Ascending aorta (tissue), 2 donors: ENCODE measurements at places on chromosomes 11 and 22. TPM values are rescaled to one million over a fixed set of nuclear protein-coding genes. Genes with fewer than 3 reads are reported as not detected.

GRCh38 chr22:42116848-42117424, 13.7 kb downstream of the CYP2D6 start:
- H3K36me3 ChIP-seq = peaks cover 3% of the 10 kb centered on the region
- DNase-seq = no peak
- no peak overlapping the region for H3K4me3 ChIP-seq
- no peaks in the 10 kb centered on the region for H3K4me1 ChIP-seq
- H3K27me3 ChIP-seq = no peaks in the 10 kb centered on the region

DNA sequence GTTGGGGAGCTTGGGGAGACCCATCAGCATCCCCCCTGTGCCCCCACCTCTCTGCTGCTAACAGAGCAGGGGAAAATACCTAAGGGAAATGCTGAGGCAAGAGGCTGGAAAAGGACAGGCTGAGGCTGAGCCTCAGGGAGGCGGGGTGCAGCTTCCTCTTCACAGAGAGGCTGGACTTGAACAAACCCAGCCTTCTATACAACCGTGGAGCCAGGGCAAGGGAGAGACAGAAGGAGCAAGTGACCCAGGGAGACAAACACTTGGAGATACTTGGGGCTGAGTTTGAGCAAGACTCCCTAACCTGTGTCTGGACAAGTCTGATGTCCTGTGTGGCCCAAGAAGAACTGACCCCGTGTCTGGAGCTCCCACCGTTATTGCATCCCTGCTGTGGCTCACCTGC, at the start of gene SLCO2B1:
SLCO2B1 (plus strand) TSS at position 229 of the 400 bp plus-strand sequence. CDS start 275 bp downstream, outside the sequence.
- no peaks in the 10 kb centered on the region for H3K27me3 ChIP-seq
- DNase-seq = no peak
- H3K27ac ChIP-seq = no peak within 1 kb of the TSS
- H3K4me1 ChIP-seq = no peaks in the 10 kb centered on the region

GRCh38 chr22:22798716-22799115, 88.9 kb upstream of the IGLL5 start:
- no peak overlapping the region for H3K27ac ChIP-seq
- no peaks in the 10 kb centered on the region for H3K27me3 ChIP-seq
- H3K36me3 ChIP-seq = no peaks in the 10 kb centered on the region
- H3K4me1 ChIP-seq = no peaks in the 10 kb centered on the region

DNA sequence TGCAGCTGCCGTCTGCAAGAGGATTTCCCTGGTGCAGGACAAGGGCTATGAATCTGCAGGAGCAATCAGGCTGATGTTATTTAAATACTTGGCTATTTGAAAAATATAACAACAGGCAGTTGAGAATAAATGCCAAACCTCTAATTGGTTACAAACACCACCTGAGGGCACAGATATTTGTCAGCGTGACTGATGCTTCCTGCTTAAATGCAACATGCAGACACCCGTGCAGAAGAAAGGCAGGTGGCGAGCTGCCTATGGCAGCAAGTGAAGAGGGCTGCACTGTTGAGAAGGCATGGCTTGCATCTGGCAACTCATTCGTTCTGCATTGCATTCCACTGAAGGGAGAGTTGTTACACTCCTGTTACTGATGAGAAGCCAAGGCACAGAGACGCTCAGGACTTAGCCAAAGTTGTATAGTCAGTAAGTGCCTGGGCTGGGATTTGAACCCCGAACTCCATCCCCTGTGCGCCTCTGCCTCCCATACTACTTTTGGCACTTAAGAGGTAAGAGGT, 350.6 kb downstream of the TENM4 start:
- no peaks in the 10 kb centered on the region for H3K36me3 ChIP-seq
- H3K4me1 ChIP-seq = peaks cover 3% of the 10 kb centered on the region
- H3K27me3 ChIP-seq = no peaks in the 10 kb centered on the region
- no peak for DNase-seq
- H3K27ac ChIP-seq = no peak overlapping the region

- no peak overlapping the region for H3K4me3 ChIP-seq
- no peak for DNase-seq
- no peaks in the 10 kb centered on the region for H3K27me3 ChIP-seq
Measured at GRCh38 chr11:74057249-74058151, 48.6 kb upstream of the UCP3 start.

DNA sequence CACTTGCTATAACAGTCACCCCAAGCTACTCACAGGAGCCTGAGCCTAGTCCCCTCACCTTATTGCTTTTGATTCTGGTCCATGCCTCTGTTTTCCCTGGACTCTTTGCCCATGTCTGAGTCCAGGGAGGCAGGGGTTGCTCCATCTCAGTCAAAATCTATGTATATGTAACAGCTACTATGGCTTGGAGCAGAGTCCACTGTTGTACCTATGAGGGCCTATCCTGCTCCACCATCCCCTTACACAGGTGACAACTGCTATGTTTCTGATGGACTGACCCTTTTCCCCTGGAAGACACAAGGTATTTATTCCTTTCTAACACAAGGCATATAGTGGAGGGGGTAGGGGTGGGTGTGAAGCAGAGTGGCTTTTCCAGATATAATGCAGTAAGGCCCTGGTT, 119.6 kb downstream of the VPREB1 start:
- H3K36me3 ChIP-seq = no peaks in the 10 kb centered on the region
- H3K4me1 ChIP-seq = no peaks in the 10 kb centered on the region
- H3K27me3 ChIP-seq = no peaks in the 10 kb centered on the region
- H3K4me3 ChIP-seq = no peak overlapping the region
- no peak for DNase-seq

DNA sequence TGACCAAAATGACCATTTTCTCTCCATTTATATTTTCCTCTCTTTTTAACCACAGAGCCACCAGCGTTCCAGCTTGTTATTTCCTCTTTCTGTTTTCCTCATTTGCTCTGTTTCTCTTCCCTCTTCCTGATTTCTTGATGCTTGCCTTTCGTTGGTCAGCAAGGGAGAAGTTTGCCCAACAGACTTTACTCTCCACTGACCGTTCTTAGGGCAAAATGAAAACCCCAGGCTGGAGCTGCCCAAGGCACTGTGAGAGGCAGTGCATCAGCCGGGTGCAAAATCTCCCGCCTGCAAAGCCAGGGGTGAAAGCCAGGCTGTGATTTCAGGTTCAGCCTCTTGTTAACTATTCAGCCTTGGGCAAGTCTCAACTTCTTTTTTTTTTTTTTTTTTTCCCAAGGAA, 26.1 kb upstream of the APLP2 start:
- H3K4me3 ChIP-seq = no peak overlapping the region
- DNase-seq = no peak
- H3K27me3 ChIP-seq = no peaks in the 10 kb centered on the region
- no peaks in the 10 kb centered on the region for H3K36me3 ChIP-seq
- H3K27ac ChIP-seq = no peak overlapping the region

DNA sequence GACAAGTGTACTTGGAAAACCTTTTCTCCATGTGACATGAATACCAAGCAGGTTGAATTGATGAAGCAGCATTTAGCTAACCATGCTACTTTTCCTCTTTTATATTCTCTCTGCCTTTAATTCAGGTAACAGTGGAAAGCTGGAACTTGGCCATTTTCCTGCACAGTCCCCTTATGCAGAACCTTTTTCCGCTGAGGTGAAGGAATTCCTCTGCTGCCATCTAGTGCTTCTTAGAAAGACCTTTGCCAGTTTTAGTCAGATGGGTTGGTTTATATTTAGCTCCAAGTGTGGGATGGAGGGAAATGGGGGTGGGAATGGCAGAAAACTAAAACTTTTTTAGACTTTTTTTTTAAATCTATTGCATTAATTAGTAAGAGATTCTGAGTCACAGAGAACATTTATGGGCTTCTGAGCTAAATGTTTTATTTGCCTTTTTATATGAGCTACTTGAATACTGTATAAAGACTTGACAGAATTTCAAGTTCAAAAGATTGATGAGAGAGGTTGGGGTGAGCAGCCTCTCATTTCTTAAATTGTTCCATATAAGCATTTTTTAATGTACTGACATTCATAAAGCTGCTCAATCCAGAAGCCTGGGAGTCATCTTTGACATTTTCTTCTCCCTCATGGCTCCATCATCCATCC, 153.9 kb upstream of the ZC3H12C start:
- no peaks in the 10 kb centered on the region for H3K36me3 ChIP-seq
- no peak for DNase-seq
- no peak overlapping the region for H3K4me3 ChIP-seq
- H3K27ac ChIP-seq = no peak overlapping the region

DNA sequence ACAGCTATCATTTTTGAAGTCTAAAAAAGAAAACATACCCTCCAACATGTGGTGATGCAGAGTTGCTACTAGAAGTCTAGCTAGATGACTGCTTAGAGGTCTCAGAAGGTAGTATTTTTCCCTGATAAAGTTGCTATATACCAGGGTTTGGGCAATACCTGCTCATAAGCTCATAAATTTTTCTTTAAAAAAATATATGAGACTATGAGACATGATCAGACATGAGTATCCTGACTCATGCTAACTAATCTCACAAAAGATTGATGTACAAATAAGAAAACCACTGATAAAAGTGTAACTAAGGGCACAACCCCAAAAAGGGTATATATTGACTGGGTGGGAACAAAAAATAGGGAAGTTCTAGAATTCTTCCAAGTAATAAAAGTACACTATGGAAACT, 740.9 kb downstream of the METTL15 start:
- no peak for DNase-seq
- H3K4me3 ChIP-seq = no peak overlapping the region
- H3K27me3 ChIP-seq = no peaks in the 10 kb centered on the region
- no peak overlapping the region for H3K27ac ChIP-seq

GRCh38 chr22:49659924-49660315, 167.8 kb downstream of the BRD1 start:
- H3K27me3 ChIP-seq = no peaks in the 10 kb centered on the region
- no peaks in the 10 kb centered on the region for H3K36me3 ChIP-seq
- H3K27ac ChIP-seq = no peak overlapping the region
- no peak overlapping the region for H3K4me3 ChIP-seq
- no peaks in the 10 kb centered on the region for H3K4me1 ChIP-seq
- peak; percentile 5 for DNase-seq

DNA sequence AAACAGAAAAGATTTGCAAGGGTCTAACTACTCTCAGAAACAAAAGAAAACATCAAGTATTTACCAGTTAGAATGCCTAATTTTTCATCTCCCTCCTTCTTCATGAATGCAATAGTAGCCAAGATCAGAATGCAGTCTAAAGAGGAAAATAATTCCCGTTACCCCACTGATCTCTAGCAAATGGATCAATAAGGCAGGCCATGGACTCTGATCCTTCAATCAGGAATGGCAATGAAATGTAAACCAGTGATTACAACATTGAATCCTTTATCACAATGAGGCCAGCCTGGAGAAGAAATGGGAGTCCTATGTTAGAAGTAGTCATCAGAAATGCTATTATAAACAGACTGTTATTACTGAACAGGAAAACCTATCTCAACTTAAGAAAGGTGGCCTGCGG, 106.6 kb downstream of the APOL5 start:
- H3K36me3 ChIP-seq = no peaks in the 10 kb centered on the region
- no peak overlapping the region for H3K27ac ChIP-seq
- peaks cover 3% of the 10 kb centered on the region for H3K4me1 ChIP-seq
- DNase-seq = no peak

GRCh38 chr11:74232311-74232950, 61.3 kb downstream of the PPME1 start:
- no peak overlapping the region for H3K4me3 ChIP-seq
- H3K27ac ChIP-seq = no peak overlapping the region
- peaks cover 35% of the 10 kb centered on the region for H3K36me3 ChIP-seq
- no peak for DNase-seq

- no peak overlapping the region for H3K4me3 ChIP-seq
- no peak for DNase-seq
- H3K27me3 ChIP-seq = no peaks in the 10 kb centered on the region
- no peaks in the 10 kb centered on the region for H3K4me1 ChIP-seq
- no peaks in the 10 kb centered on the region for H3K36me3 ChIP-seq
Measured at GRCh38 chr11:80144897-80145594, 704.2 kb upstream of the TENM4 start.

DNA sequence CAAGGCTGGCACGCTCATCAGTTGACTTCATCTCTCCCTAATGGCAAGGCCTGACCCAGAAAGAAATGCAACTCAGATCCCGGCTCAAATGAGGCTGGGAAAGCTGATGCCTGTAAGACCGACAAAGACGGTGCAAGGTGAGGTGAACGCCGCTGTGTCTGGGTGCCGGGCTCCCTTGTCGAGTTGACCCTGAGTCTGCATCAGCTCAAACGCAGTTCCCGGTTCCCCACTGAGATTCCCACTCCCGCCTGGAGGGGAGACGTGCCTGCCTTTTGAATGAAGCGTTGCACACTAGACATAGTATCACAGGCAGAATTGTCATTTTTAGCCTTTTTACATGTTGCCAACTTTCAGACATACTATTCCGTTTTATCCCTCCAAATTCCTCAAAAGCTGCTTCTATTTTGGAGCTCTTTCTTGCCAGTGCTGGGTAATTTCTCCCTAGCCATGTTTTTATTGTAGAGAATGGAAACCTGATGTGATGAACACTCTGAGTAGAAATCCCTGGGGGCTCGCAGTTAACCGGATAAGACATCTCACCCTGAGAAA, 831 bp upstream of the TP53AIP1 start:
- no peaks in the 10 kb centered on the region for H3K36me3 ChIP-seq
- no peaks in the 10 kb centered on the region for H3K4me1 ChIP-seq
- H3K27me3 ChIP-seq = no peaks in the 10 kb centered on the region
- DNase-seq = no peak
- H3K27ac ChIP-seq = no peak overlapping the region

DNA sequence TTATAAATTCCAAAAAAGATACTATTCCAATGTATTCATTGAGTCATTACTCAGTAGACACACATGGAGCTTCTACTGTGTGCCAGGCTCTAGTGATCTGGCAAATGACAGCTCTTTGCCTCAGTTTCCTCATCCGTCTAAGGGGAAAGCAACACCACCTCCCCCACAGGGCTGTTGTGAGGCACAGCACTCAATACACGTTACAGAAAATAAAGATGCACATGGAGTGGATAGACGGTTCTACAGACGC, 6.5 kb upstream of the MALAT1 start:
- H3K27ac ChIP-seq = peak overlapping the region; percentile 92
- H3K4me1 ChIP-seq = peaks cover 89% of the 10 kb centered on the region
- DNase-seq = no peak
- no peaks in the 10 kb centered on the region for H3K27me3 ChIP-seq

- no peak for DNase-seq
- peak overlapping the region; percentile 88 for H3K4me3 ChIP-seq
- no peak overlapping the region for H3K27ac ChIP-seq
- no peaks in the 10 kb centered on the region for H3K27me3 ChIP-seq
- peaks cover 23% of the 10 kb centered on the region for H3K4me1 ChIP-seq
- H3K36me3 ChIP-seq = peaks cover 7% of the 10 kb centered on the region
Measured at GRCh38 chr11:776263-776560, 1.1 kb downstream of the GATD1 start.

- H3K27ac ChIP-seq = no peak overlapping the region
- no peak overlapping the region for H3K4me3 ChIP-seq
- no peaks in the 10 kb centered on the region for H3K4me1 ChIP-seq
Measured at GRCh38 chr11:116499396-116500003, 273.3 kb downstream of the BUD13 start.

Gene LRRC10B
- total RNA-seq = 0.85 TPM

Gene OTOG
- total RNA-seq = not detected

Gene TRIM48
- total RNA-seq = not detected

Gene SAA2
- 77.4 TPM for total RNA-seq

Gene PAMR1
- total RNA-seq = 4.6 TPM

Gene CSF2RB
- 6.0 TPM for total RNA-seq

Gene IFITM10
- 2.9 TPM for total RNA-seq

Gene SEPTIN3
- not detected for total RNA-seq

Gene PLAAT2
- not detected for total RNA-seq

Gene UBASH3B
- 8.5 TPM for total RNA-seq
